ENCODE measurements at places on chromosomes 3 and 15. TPM values are rescaled to one million over a fixed set of nuclear protein-coding genes. Genes with fewer than 3 reads are reported as not detected.
A peak's percentile ranks its signal among the peaks of the same experiment; 100 is the strongest.

The PLA2G4E gene
- not detected for total RNA-seq

The CCDC80 gene
- total RNA-seq: 12.6 TPM

The NAA80 gene
- total RNA-seq: 10.1 TPM

The IMPG2 gene
- 0.08 TPM for total RNA-seq

The MAN2A2 gene
- total RNA-seq: 21.9 TPM

GRCh38 chr15:31275331-31276262 is 51.0 kb upstream of the KLF13 start:
- no peaks in the 10 kb centered on the region for H3K27me3 ChIP-seq
- no peak overlapping the region for H3K27ac ChIP-seq
- no peaks in the 10 kb centered on the region for H3K36me3 ChIP-seq
- peak; percentile 35 for DNase-seq
- H3K4me3 ChIP-seq: no peak overlapping the region

GRCh38 chr3:74122281-74122680 is 492.2 kb downstream of the CNTN3 start:
- no peak for DNase-seq
- H3K4me1 ChIP-seq: no peaks in the 10 kb centered on the region
- H3K36me3 ChIP-seq: no peaks in the 10 kb centered on the region
- H3K27ac ChIP-seq: no peak overlapping the region

GRCh38 chr15:40439461-40439959 is 1.2 kb upstream of the BAHD1 start:
- peak overlapping the region; percentile 82 for H3K4me3 ChIP-seq
- peaks cover 53% of the 10 kb centered on the region for H3K4me1 ChIP-seq

DNA sequence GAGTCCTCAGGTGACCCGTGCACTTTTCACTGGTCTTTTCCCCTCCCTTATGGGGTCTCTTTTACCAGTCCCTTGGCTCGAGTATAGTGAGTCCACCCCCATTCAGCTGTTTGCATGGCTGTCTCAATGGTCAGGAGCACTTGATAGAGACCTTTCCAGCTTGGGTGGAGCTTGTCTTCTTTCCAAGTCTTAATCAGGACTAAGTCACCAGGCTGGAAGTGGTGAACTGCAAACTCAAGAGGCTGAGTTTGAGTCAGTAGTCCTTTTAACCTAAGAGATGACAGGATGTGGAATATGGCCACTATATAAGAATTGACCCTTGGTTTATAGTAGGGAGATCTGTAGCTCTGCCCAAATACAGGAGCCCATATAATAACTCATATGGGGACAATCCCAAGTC is 279.7 kb downstream of the PYDC2 start:
- H3K4me1 ChIP-seq: no peaks in the 10 kb centered on the region
- H3K27me3 ChIP-seq: no peaks in the 10 kb centered on the region
- no peak for DNase-seq
- no peak overlapping the region for H3K27ac ChIP-seq

GRCh38 chr3:177598097-177598833 is 401.0 kb upstream of the TBL1XR1 start:
- no peak overlapping the region for H3K4me3 ChIP-seq
- no peak overlapping the region for H3K27ac ChIP-seq
- no peaks in the 10 kb centered on the region for H3K27me3 ChIP-seq
- no peaks in the 10 kb centered on the region for H3K36me3 ChIP-seq

DNA sequence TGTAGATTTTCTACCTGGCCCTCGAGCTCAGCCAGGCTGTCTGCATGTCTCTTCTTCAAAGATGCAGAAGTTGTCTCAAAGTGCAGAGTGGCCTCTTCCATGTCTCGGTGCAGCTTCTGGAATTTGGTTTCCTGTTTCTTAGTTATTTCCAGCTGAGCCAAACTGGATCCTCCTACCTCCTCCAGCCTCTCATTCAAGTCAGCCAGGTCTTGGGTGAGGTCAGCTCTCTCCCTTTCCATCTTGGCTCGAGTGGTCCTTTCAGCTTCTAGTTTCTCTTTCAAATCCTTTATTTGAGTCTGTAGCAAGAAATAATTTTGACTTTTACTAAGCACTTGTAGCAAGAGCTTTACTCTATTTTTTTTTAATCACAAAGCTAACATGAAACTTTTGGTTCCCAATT is 81.8 kb downstream of the MYH15 start:
- no peaks in the 10 kb centered on the region for H3K36me3 ChIP-seq
- no peak for DNase-seq
- no peak overlapping the region for H3K27ac ChIP-seq
- no peak overlapping the region for H3K4me3 ChIP-seq
- H3K27me3 ChIP-seq: no peaks in the 10 kb centered on the region
- H3K4me1 ChIP-seq: no peaks in the 10 kb centered on the region

- H3K4me1 ChIP-seq: no peaks in the 10 kb centered on the region
- no peak for DNase-seq
- 0 out of 2 replicates have a peak, but pooled peaks cover under 1% of the 10 kb centered on the region for H3K36me3 ChIP-seq
Observed at GRCh38 chr3:71587958-71588357, 4.4 kb upstream of the FOXP1 start.

DNA sequence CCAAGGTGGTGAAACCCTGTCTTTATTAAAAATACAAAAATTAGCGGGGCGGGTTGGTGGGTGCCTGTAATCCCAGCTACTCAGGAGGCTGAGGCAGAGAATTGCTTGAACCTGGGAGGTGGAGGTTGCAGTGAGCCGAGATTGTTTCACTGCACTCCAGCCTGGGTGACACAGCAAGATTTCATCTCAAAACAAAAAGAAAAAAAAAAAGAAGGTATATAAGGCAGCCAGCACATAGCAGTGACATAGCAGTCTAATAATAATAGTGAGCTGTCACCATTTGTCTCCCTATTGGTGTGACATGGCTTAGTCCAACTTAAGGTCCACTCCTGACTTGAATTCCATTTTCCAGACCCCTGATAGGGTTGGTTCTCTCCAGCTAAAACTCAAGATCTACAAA is 8.8 kb upstream of the LACTB start:
- H3K4me1 ChIP-seq: no peaks in the 10 kb centered on the region
- no peak overlapping the region for H3K27ac ChIP-seq
- no peak overlapping the region for H3K4me3 ChIP-seq
- H3K36me3 ChIP-seq: no peaks in the 10 kb centered on the region

GRCh38 chr3:103295974-103296570 is 861.3 kb downstream of the ZPLD1 start:
- H3K36me3 ChIP-seq: no peaks in the 10 kb centered on the region
- H3K4me3 ChIP-seq: no peak overlapping the region
- H3K27ac ChIP-seq: no peak overlapping the region
- DNase-seq: no peak

DNA sequence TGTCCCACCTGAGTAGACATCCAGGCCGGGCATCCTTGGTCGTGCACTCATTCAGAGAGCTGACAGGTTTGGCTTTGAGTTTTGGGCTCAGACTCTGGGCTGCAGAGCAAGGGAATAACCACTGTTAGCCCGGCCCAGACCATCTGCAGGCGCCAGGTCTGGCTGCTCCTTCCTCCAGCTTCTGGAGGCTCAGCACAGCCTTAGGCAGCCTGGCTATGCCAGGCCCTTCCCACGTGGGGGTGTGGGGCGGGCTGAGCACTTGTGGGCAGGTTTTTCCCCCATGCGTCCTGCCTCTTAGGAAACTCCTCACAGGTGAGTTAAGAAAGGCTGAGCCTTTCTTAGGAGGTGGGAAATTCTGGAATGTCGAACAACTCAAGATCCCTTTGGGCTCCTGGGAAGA is 11.2 kb downstream of the PLA2G4B start:
- no peaks in the 10 kb centered on the region for H3K27me3 ChIP-seq
- no peaks in the 10 kb centered on the region for H3K4me1 ChIP-seq
- H3K36me3 ChIP-seq: no peaks in the 10 kb centered on the region
- H3K4me3 ChIP-seq: no peak overlapping the region
- no peak overlapping the region for H3K27ac ChIP-seq
- no peak for DNase-seq

Data from H1 (cell line).